ENCODE measurements at places on chromosomes 16 and 17.

GRCh38 chr17:59859444-59860025 is 33.2 kb downstream of the TUBD1 start:
- DNase-seq: peak; percentile 74

- DNase-seq: peak; percentile 77
Measured at GRCh38 chr16:86946396-86946795, 368.0 kb downstream of the FOXL1 start.

DNA sequence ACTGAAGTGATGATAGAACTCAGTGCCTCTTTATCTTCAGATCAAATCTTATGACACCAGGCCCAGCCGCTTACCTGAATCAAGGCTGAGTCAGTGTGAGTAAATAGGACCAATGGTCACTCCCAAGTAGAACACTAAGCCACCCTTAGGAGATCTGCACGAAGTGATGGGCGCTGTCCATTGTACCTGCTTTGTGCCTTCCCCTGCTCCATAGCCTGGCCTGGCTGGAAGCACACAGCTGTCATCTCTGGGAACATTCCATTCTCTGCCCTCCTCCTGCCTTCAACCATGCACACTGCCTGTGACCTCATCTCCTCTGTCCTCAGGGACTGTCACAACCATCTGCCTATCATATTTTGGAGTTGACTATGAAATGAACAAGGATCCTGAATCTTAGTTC is 279.5 kb upstream of the ASIC2 start:
- no peak for DNase-seq

- peak; percentile 17 for DNase-seq
Measured at GRCh38 chr16:15599303-15600070, 43.5 kb downstream of the MARF1 start.

DNA sequence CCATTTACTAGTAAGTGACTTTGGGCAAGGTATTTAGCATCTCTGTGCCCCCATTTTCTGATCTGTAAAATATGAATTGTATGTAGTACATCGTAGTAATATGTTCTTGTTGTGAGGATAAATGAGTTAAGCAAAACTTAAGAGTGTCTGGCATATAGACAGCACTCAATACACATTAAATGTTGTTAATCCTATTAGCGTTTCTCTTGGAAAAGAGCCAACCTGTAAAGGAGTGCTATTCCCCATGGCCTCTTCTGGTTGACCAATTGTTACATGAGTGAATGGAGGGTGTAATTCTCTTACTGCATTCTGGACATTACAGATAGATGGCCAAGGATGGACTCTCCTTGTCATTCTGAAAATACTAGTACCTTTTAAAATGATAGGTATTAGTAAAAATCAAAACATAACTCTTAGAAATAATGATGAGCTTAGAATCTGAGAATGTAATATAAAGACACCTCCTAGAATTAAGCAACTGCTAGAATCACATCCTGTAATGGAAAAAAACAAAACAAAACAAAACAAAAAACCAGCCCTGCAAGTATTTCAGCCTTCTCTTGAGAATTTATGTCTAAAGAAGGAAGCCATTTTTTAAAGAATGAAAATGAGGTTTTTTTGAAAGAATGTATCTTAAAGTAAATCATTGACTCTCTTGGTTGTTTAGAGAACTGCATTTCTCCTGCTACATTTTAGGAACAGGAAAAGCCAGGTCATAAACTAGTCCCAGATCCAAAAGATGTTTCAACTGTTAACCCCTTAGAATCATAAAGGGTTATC is 30.5 kb downstream of the IQCK start:
- DNase-seq: no peak

GRCh38 chr16:56767024-56767423 is 37.1 kb downstream of the NUP93 start:
- DNase-seq: no peak

GRCh38 chr17:78484271-78485246 is 92.6 kb downstream of the DNAH17 start:
- DNase-seq: peak; percentile 27

DNA sequence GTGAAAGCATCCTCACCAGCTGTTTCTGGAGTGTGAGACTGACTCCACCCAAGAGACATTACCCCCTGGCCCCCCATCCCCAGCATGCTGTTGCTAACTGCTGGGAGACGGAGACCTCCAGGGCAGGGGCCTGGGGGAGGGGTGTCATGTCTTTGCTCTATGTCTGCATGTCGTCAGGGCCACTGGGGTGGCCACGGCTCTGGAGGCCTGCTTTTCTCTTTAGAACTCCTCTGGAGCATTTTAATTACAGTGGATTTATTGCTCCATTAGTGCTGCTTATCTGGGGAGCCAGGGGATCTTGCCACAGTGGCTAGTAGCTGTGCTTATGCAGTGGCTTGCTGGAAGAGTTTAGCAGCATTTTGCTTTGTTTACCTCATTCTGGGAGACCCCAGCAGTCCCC is 32.3 kb downstream of the CLEC16A start:
- DNase-seq: no peak

DNA sequence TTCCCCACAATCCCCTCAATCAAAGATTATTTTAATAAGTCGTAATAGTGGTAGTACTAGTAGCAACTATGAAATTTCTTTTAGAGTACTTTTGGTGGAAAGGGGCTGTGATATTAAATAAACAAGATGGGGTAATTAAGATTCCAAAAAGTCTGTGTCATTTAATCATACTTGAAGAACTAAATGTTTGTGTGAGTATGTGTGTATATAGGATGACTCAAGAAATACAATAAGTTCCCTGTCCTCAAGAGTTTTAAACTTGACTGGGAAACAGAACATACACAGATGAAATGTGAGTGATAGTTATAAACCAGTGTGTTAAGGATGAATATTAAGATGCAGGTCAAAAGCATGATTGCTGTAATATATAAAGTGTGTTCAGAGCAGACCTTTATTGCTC is 2.3 kb downstream of the ALDH3A2 start:
- peak; percentile 72 for DNase-seq

GRCh38 chr17:34826332-34826731 is 134.9 kb downstream of the CCT6B start:
- DNase-seq: peak; percentile 31

DNA sequence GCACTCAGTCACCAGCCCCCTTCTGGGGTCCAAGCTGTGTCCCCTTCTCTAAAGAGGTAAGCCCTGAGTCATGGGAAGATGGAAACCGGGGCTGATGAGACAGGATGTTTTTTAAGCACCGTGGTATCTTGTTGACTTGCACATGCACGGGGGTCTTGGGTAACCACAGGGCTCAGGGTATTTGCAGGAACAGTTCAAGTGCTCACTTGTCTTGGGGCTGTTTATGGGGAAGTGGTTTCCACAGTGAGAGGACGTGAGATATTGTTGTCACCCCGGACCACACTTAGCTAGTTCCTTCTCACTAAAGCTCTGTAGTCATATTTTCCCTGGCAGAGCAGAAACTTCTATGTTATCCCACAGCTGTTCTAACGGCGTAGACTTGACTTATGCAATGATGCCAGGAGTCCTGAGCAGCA is 7.7 kb downstream of the CCL3L1 start:
- DNase-seq: no peak

DNA sequence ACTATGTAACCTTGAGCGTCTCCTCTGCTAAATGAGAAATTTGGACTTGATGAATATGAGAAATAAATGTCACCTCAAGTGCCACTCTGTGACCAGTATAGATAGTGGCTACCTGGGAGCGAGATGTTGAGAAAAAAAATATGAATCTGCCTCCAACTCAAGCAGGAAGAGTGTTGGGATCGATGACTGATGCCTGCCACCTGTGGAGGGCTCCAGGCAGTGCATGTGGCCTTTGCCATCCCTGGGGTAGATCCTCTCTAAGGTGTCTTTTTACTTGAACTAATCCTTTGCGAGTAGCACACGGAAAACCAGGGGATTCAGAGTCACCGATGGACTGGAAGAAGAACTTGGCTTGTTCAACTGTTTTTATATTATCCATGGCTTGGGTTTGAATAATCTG is 9.4 kb downstream of the CCDC182 start:
- no peak for DNase-seq

- peak; percentile 99 for DNase-seq
Measured at GRCh38 chr17:72338847-72339790, 218.3 kb downstream of the SOX9 start.

DNA sequence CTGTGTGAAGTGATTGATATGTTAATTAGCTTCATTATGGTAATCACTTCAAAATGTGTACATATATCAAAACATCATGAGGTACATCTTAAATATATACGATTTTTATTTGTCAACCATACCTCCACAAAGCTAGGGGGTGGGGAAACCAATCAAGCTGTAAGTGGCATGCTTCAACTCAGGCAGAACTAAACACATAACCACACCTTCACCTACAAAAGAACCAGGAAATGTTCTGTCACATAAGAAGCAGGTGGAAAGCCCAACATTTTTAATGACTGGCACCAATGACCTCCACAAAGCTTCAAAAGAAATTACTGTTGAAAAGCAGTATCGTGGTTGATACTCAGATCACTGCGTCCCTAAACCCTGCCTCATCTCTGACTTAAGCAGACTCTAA is 867.7 kb upstream of the EEF2KMT start:
- DNase-seq: no peak

GRCh38 chr16:4847774-4848587 is 700 bp downstream of the UBN1 start:
- DNase-seq: peak; percentile 66

- no peak for DNase-seq
Measured at GRCh38 chr17:41383690-41384089, 1.6 kb upstream of the KRT34 start.

DNA sequence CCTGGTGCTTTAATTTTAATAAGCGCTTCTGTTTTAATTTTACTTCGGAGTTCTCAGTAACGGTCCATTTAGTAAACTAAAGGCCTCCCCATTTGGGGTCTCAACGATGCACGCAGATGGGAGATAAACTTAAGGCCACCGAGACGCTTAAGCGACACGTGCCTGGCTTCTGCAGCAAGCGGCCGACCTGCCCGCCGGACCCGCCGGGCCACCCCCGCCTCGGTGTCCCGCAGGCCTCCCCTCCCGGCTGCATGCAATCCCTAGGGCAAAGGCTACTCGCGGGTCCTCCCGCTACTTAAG is 592 bp downstream of the GCSH start:
- DNase-seq: no peak

All from EH (cell line).